ENCODE measurements at places on chromosomes 3 and 15. TPM values are rescaled to one million over a fixed set of nuclear protein-coding genes. Genes with fewer than 3 reads are reported as not detected.

GRCh38 chr3:8757551-8758518, 11.6 kb downstream of the OXTR start:
- no peak for DNase-seq
- H3K27me3 ChIP-seq, result no peaks in the 10 kb centered on the region
- H3K27ac ChIP-seq, result no peak overlapping the region
- H3K36me3 ChIP-seq, result no peaks in the 10 kb centered on the region
- no peak overlapping the region for H3K4me3 ChIP-seq
- H3K4me1 ChIP-seq, result no peaks in the 10 kb centered on the region

- no peaks in the 10 kb centered on the region for H3K4me1 ChIP-seq
- DNase-seq, result peak; percentile 46
- no peaks in the 10 kb centered on the region for H3K27me3 ChIP-seq
Observed at GRCh38 chr3:70090322-70090913, 90.9 kb downstream of the SAMMSON start.

The TRH gene
- 0.19 TPM for total RNA-seq

The BSN gene
- total RNA-seq, result 0.17 TPM

GRCh38 chr3:64380546-64380945, 155.3 kb upstream of the PRICKLE2 start:
- H3K4me1 ChIP-seq, result peaks cover 2% of the 10 kb centered on the region
- DNase-seq, result no peak
- no peak overlapping the region for H3K4me3 ChIP-seq

All from neural progenitor cell (in vitro differentiated cells).